ENCODE measurements at places on chromosomes 12 and 14. TPM values are rescaled to one million over a fixed set of nuclear protein-coding genes. Genes with fewer than 3 reads are reported as not detected.

SLCO1B1 gene
- not detected for total RNA-seq

PLBD1 gene
- 2.8 TPM for total RNA-seq

ABCC9 gene
- total RNA-seq, result 51.0 TPM

ADAM21 gene
- 1.5 TPM for total RNA-seq

GPHB5 gene
- total RNA-seq, result not detected

SYT1 gene
- total RNA-seq, result 5.8 TPM

TAS2R9 gene
- total RNA-seq, result not detected

RND1 gene
- 0.28 TPM for total RNA-seq

IGF1 gene
- total RNA-seq, result 0.56 TPM

GPN3 gene
- 19.4 TPM for total RNA-seq

SERPINA1 gene
- under 0.01 TPM for total RNA-seq

PRH2 gene
- total RNA-seq, result not detected

TMEM132D gene
- not detected for total RNA-seq

SERPINA9 gene
- total RNA-seq, result 0.28 TPM

MIP gene
- 0.19 TPM for total RNA-seq

TAS2R50 gene
- 3.1 TPM for total RNA-seq

SYCP3 gene
- 0.85 TPM for total RNA-seq

IL22 gene
- not detected for total RNA-seq

CCDC197 gene
- total RNA-seq, result not detected

COX8C gene
- total RNA-seq, result not detected

All from regular cardiac myocyte (primary cell).